ENCODE measurements at places on chromosomes 13 and 19.

- no peak for DNase-seq
Measured at GRCh38 chr19:21586311-21587116, 81.1 kb downstream of the ZNF429 start.

DNA sequence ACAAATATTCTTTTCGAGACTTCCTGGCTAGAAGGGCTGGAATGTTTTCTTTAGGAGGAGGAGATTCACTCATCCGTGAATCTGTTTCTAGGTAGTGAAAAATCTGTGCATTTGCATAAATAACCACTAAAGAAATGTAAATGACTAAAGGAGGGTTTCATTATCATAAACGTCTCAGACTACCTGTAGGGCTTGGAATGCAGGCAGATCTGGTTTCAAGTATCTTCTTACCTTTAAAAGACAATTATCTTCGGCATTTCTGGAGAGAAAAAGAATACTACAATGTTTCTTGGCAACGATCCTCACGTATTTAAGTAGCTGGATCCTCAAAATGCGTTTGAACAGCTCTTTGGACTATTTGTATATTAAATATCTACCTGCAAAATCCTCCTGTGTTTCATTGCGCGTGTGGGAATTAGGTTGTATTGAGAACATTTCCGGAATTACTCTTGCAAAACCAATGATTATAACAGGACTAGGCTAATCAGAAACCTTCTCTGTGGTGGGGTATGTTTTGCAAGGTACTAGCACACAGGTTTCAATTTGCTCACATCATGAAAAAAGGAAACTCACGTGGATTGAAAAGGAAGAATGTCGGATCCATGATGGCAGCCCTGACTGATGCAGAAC lies 291.1 kb upstream of the ARGLU1 start:
- DNase-seq = no peak

DNA sequence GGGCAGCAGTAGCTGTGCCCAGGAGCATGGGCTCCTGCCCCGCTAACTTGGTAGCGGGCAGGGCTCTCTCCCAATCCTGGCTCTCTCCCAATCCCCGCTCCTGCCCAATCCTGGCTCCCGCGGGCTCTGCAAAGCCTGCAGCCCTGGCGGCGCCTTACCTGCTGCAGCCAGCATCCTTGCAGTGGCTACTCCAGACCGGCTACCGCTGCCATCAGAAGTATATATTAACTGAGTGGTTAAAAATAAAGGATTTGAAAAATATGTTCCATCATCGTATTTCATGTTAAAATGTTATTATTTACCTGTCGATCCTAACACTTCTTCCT lies 698.2 kb downstream of the SLITRK1 start:
- DNase-seq = no peak

DNA sequence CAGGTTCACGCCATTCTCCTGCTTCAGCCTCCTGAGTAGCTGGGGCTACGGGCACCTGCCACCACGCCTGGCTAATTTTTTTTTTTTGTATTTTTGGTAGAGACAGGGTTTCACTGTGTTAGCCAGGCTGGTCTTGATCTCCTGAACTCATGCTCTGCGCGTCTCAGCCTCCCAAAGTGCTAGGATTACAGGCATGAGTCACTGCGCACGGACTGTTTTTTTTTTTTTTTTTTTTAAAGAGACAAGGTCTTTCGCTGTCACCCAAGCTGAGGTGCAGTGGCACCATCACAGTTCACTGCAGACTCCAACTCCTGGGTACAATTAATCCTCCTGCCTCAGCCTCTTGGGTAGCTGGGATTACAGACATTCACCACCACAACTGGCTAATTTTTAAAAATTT lies 8.2 kb upstream of the ADAMTS10 start:
- no peak for DNase-seq

DNA sequence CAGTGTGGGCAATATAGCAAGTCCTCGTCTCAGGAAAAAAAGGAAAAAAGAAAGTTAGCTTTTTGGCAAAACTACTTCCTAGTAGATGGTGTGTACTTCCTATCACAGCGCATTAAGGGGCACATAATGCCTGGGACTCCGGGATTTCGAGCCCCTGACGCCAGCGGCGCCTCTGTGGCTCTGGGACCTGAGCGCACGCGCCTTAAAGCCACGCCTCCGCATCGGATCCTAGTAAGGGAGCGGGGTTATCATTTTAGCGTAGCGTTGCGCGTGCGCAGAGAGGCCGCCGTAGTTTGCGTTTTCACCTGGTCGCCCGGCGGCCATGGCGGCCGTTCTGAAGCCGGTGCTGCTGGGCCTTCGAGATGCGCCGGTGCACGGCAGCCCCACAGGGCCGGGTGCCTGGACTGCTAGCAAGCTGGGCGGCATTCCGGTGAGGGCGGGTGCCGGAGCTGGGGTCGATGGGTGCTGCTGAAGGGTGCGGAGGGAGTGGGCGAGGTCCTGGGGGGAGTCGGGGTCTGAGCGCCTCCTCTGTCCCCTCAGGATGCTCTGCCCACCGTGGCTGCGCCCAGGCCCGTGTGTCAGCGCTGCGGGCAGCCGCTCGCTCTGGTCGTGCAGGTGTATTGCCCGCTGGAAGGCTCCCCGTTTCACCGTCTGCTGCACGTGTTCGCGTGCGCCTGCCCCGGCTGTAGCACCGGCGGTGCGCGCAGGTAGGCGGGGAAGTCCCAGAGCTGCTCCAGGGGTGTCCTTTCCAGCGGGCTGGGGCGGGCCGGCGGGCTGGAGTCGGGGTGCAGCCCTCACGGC lies at the start of gene PDCD2L:
Gene PDCD2L (plus strand): TSS at position 291 of the 801 bp plus-strand sequence. CDS start 32 bp downstream, at position 323.
- DNase-seq = peak; percentile 88

DNA sequence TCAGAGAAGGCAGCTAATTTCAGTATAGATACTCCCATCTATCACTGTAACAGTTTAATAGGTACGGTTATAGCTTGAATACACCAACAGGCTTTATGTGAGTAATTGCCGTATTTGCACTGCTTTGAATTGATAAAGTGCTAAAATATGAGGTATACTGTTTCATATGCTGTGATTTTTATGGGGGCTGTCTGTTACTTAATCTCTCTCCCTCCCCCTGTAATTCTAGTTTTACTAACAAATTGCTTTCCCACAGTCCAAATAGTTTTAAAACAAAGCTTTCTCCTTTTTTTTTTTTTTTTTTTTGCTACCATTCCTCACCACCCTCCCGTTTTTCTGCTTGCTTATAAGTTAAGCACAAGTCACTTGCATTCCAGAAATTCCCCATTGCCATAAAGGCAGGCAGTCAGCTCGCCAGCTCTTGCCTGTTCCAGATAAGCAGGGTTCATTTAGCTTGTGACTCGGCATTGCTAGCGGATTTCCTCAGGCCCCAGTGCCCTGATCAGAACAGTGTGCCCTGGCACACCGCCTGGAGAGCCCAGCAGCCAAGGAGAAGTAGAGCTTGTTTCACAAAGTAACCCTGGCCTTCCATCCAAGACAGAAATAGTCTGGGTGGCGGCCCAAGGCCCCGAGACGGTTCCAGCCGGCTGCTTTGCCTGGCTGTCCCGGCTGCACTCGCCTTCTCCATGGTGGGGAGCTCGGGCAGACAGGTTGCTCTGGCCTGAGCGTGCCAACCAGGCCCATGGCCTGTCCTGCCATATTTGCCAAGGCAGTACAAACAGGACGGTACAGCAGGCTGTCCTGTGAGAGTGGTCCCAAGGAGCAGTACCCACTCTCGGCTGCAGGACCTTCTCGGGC lies 43.5 kb upstream of the NPAS1 start:
- DNase-seq = no peak

Measured in T-helper 1 cell (primary cell).